ENCODE measurements at places on chromosomes 7 and 10.

- no peak for DNase-seq
These were observed 47.1 kb downstream of the NRCAM start for GRCh38 chr7:108409146-108409545.

GRCh38 chr7:156432018-156432417 lies 208.6 kb upstream of the RNF32 start:
- DNase-seq: no peak

DNA sequence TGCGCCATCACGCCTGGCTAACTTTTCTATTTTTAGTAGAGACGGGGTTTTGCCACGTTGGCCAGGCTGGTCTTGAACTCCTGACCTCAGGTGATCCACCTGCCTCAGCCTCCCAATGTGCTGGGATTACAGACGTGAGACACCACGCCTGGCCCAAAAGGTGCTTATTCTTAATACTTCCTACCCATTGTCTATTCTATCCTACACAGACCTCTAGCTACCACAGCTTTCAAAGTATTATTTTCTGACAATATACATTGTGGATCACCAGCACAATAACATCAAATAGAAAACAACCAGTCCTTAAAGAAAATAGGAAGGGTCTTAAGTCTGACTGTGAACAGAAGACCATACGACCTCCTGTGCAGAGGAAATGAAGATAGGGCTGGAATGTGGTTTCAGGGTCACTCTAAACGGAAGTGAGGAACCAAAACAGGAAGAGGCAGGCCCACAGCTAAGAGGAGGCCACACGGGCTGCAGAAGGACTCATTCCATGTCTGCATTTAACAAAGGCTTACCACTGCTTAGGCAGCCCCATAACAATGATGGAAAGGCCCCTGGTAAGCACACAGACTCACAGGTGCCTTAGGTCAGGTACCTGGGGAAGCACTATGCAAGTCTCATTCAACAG lies 115.2 kb downstream of the ZFAND4 start:
- no peak for DNase-seq

- DNase-seq: no peak
These were observed 117.8 kb upstream of the C1QL3 start for GRCh38 chr10:16639471-16639870.

- DNase-seq: no peak
These were observed 139.7 kb upstream of the TMEM72 start for GRCh38 chr10:44771233-44771995.

GRCh38 chr7:70376561-70377031 lies 755.3 kb upstream of the GALNT17 start:
- DNase-seq: no peak

- DNase-seq: no peak
These were observed 28.3 kb downstream of the NCAPG2 start for GRCh38 chr7:158676171-158676840.

DNA sequence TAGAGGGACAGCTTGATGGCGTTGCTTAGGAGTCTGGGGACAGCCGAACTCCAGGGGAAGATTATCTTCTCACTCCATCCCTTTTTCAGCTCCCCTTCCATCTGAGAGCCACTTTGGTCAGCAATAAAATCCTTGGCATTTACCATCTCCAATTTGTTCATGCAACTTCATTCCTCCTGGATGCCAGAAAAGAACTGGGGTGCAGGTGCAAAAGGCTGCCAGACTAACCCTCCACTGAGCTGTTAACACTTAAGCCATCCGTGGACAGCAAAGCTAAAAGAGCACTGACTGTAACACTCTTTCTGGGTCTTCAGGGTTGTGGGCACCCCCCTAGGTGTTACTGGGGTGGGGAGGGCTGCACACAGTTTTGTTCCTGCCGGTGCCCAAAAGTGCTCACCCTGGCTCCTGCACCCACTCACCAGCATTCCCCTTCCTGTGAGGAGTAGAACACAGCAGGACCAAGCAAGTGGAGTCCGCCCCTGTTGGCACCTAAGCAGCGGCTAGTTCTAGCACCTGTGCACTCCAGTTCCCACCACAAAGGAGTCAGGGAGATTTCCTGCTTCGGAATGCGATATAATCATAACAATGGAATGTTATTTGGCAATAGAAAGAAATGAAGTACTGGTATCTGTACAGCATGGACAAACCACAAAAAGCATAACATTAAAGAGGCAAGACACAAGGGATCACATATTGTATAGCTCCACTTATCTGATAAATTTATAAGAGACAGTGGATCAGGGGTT lies 95.1 kb downstream of the NPY start:
- no peak for DNase-seq

DNA sequence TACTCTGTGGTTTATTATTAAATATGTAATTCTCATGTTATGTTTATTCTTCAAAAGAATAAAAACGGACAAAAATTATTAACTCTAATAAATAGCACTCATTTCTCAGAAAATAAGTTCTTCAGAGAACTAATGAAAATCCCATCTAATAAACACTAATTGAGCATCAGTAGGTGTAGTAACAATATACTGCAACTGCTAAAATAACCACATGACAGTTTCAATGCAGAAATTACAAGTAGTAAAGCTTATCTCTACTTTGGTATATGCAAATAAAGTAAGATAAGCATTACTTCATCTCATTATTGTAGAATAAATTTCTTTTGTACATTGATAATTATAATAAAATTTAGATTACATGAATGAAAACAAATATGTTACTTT lies 56.4 kb upstream of the DKK1 start:
- DNase-seq: no peak

- DNase-seq: no peak
These were observed 37.2 kb downstream of the ERLIN1 start for GRCh38 chr10:100148353-100149211.

DNA sequence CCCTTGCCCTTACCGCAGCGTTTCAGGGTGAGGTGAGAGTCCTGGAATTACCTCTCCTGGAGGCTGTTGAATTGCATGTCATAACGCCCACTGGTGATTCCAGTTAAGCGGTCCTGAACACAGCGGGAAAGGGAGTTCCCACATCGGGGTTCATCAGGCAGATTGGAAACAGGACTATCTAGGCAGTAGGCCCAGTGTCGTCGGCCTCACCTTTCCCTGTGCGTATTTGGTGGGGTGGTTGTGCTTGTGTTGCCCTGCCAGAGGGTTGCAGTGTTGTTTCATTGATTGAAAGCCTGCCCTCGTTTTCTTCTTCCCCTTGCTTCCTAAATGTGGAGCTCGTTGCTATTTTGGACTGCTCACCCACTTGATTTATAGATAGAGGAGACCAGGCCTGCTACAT lies 10.6 kb upstream of the SUN1 start:
- DNase-seq: no peak

DNA sequence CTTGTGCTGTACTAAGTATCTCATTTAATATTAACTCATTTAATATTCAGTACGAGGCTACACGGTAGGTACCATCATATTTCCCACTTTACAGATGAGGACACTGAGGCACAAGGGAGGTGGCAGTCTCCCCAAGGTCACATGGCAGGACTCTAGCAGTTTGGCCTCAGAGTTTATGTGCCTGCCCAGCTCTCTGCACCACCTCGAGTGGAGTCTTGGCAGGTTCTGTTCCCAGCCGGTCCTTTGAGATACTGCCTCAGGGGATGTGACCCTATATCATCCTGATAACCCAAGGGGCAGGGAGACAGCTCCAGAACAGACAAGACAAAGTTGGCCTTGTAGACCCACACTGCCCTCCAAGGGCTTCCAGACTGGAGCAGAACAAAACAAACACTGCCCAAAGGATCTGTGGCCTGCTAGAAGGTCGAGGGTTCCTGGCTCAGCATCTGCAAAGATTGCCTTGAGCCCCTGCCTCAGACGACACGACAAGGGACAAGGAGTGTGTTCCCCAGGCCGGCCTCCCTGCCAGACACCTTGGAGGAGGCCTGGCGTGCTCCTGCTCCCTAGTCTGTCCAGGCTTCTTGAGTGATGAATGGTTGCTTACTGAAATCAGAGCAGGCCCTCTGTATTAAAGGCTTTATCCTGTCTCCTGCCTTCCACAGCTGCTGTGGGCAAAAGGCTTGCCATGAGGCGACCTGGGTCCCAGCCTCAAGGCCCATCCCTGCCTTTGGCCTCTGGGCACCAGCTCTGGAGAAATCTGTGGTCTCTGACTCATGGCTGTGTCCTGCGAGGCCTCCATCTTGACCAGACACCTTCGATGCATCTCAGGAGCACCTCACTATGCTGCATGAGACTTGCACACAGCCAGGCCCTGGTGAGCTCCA lies 3.9 kb upstream of the PWWP2B start:
- no peak for DNase-seq

DNA sequence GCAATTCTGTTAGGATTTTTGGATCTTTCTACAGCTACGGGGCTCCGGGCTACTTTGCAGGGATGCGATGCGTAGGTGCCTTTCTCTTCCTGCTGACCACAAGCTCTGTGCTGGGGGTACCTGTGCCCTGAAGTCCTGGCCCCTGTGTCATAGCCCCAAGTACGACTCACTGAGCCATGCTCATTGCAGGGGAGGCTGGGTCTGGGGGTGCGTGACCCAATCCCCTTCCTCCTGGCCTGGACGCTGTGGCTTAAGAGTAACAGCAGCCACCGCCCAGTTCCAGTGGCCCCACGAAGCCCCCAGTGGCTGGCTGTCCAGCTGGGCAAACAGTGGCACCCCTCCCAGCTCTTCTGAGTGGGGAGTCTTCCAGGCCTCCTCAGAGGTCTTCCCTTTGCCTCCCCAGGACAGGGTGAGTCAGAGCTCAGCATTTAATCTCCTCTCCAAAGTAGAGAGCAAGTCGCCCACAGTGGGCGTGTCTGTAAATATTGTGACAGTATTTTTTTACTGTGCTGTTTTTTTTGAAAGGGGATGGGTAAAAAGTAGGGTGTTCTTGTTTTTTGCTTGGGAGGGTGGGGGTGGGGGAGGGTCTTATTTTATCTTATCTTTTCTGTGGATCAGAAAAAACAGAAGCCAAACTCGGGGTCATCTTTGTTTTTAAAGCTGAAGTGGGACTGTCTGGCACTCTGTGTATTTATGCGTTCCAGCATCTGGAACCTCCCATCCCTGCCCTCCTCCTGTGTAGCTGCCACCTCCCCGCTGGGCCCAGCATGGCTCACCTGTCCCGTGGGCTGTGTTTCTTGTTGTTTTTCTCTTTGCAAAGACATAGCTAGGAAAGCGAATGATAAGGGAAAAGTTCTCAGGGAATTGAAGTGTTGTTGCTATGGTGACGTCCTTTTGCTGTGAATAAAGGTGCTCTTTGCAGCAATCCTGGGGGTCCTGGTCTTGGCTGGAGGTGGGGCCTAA lies 8.2 kb downstream of the LFNG start:
- peak; percentile 72 for DNase-seq

- no peak for DNase-seq
These were observed 3.3 kb upstream of the CYP51A1 start for GRCh38 chr7:92137557-92137956.

- no peak for DNase-seq
These were observed 30.7 kb downstream of the GHRHR start for GRCh38 chr7:30994206-30995100.

- DNase-seq: no peak
These were observed 2.8 kb downstream of the FOXK1 start for GRCh38 chr7:4684846-4685245.

All from smooth muscle cell of the brain vasculature (primary cell).